NCI-H69 (cell line): ENCODE measurements at places on chromosomes 2 and 18.

- DNase-seq = no peak
Measured at GRCh38 chr2:100529900-100530299, 32.9 kb upstream of the PDCL3 start.

DNA sequence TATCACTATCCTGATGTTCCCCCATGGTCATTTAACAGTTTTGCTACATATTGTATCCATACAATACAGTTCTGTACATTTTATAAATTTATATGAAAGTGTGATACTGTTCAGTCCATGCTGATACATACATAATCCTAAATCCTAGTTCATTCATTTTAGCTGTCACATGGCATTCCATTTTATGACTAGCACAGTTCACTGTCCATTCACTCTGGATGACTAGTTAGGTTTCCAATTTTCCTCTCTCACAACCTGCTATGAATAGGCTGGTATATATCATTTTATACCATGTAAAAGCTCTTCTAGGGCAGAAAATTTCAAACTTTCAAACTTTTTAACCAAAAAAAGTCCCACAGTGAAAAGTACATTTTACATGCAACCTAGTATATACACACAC, 15.2 kb downstream of the SMAD2 start:
- no peak for DNase-seq

DNA sequence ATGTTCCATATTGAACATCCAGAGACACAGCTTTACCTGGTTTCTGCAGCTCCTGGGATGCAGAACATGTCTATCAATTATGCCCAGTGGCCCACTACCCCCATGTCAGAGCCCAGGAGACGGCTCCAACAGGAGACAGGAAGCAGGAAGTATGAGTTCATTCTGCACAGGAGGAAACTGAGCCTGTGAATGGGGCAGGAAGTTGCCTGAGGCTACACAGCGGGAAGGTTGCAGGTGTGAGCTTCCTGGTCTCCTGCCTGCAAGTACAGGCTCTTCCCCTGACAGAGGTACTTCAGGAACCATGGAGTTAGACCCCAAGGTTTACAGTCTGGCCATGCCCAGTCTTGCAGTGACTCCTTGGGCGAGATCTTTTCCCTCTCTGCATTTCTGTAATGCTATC, 2.8 kb upstream of the BOK start:
- peak; percentile 69 for DNase-seq

DNA sequence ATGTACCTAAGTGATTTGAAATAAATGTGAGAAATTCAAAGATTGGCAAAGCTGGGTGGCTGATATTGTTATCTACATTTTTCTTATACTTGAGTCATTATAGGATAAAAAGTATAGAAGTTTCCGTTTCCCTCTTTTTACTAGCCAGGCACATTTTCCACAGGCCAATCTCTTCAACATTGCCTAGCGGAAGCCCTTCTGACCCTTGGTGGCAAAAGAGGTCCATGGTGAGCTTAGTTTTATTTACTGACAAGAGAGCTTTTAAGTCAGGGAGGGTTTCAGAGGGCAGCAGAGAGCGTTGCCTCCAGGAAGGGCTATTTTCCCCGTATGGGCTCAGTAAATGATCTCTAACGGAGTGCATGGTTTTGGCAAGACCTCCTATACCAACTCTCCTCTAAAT, 15.1 kb upstream of the RHOB start:
- no peak for DNase-seq

DNA sequence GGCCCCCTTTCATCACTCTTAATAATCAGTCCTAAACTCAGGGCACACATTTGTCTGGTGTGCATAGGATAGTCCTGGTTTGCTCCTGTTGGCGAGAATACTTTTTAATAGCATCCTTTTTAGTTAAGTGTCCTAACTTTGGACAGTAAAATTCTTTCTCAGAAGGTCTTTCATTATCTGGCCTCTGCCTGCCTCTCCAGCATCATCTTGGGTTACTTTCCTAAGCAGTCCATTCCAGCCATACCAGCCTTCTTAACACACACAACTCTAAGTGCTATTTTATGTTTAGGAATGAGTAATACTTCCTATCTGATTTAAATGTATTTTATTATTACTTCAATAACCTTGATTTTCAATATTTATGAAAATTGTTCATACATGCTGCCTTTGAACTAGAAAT, 151.0 kb downstream of the ACOXL start:
- DNase-seq = no peak

GRCh38 chr2:28499282-28499681, 3.4 kb downstream of the PLB1 start:
- no peak for DNase-seq

GRCh38 chr2:96486696-96487095, 18.5 kb downstream of the NEURL3 start:
- no peak for DNase-seq

GRCh38 chr2:223062396-223062795, 10.4 kb downstream of the KCNE4 start:
- DNase-seq = no peak

DNA sequence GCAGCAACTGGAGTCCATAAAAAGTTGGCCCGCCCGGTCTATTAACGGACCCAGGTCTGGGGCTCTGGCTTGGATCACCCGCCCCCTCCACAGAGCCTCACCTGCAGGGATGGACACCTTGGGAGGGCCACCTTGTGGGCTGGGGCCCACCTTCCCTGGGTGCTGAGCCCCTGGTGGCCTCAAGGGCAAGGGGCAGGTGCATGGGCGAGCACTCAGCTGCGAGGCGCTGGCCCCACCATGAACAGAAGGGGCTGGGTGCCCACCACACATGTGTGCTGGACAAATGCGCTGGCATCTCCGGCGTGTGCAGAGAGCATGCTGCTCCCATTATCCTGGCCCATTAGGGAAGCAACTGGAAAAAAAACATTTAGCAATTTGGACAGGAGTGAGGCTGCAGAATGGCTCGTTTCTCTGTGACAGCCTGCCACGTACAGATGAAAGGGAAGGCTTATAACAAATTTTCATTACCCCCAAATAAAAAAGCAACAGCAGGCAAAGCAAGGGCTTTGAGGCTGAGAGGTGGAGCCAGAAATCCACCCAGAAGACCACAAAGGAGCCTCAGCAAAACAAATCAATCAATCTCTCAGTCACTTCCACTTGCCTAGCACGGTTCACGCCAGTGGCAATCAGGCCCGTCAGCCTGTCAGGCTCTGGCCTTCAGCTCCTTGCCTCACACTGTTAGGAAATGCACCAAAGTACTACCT, 253.1 kb upstream of the ZNF521 start:
- no peak for DNase-seq

DNA sequence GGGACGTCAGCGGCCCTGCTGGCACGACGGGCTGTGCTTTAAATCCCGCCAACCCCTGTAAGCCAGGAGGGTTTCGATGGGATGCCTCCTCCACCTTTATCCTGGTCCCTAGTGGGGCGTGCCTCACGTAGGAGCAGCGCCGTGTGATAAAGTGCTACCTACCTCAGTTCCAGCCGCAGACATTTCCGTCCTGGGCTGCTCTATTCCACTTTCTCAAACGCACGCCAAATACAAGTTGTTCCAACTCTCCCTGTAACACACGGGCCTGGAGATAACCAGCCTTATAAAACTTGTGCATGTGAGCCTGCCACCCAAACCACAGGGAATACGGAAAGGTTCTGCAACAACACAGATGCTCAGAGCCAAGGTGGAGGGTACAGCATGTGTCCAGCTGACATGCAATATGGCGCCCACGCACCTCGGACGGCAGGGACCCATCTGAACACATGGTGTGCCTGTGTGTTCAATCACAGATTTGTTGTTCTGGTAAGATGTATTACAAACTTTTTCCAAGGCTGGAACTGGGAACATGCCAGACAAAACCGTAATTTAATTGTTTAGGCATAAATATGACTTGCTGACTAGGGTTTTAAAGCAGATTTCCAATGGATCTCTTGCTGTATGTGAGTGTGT, 47.7 kb downstream of the ZNF516 start:
- DNase-seq = no peak

DNA sequence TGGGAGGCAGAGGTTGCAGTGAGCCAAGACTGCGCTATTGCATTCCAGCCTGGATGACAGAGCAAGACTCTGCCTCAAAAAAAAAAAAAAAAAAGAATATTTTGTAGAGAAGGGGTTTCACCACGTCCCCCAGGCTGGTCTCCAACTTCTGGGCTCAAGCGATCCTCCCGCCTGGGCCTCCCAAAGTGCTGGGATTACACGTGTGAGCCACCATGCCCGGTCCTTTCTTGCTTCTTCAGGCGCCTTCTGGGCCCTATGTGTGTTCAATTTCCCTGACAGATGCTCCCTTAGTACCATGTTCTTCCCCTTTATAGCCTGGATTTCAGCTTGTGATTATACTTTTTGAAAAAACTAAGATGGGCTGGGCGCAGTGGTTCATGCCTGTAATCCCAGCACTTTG, 9.8 kb downstream of the ZFP36L2 start:
- no peak for DNase-seq

- no peak for DNase-seq
Measured at GRCh38 chr2:77270433-77270832, 251.7 kb downstream of the LRRTM4 start.

DNA sequence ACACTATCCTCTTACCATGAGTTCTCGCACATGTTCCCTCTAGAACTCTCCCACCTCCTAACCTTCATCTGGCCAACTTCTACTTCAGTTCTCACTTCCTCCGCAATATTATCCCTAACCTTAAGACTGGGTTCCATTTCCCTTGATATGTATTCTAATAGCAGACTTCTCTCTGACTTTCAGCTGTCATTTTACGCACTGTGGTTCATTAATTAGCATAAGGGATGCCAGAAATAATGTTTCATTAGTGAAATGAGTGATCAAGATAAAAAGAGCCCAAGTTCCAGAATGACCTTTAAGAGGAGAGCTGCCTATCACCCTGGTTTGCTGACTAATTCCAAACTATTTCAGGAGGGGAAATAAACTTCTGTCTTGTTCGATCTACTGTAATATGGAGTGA, 108.6 kb upstream of the CCDC150 start:
- no peak for DNase-seq

DNA sequence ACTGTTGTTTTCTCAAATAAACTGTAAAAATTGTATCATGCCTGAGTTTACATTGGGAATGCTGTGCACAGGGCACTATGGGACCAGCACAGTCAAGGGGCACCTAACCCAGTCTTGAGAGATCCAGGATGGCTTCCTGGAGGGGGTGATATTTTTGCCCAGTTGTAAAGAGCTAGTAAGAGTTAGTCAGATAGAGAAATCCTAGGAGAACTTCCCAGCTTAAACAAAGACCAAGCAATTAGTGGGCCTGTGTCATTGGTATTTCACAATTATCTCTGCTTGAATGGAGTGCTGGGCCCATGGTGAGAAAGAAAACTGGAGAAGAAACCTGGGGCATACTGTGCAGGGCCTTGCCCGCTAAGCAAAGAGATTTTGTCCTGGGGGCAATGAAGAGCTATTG, 12.2 kb downstream of the XDH start:
- peak; percentile 10 for DNase-seq

GRCh38 chr2:132439703-132440398, 23.2 kb downstream of the GPR39 start:
- no peak for DNase-seq

DNA sequence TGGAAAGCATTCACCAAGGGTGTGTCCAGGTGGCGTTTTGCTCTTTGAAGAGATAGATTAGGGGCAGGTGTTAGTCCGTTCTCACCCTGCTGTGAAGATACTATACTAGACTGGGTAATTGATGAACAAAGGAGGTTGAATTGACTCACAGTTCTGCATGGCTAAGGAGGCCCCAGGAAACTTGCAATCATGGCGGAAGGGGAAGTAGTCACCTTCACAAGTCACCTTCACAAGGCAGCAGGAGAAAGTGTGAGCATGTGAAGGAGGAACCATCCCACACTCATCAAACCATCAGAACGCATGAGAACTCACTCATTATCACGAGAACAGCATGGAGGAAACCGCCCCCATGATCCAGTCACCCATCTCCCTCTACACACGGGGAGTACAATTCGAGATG, 135.7 kb upstream of the NFATC1 start:
- DNase-seq = peak; percentile 92

GRCh38 chr2:37708146-37708545, 36.7 kb upstream of the CDC42EP3 start:
- no peak for DNase-seq

DNA sequence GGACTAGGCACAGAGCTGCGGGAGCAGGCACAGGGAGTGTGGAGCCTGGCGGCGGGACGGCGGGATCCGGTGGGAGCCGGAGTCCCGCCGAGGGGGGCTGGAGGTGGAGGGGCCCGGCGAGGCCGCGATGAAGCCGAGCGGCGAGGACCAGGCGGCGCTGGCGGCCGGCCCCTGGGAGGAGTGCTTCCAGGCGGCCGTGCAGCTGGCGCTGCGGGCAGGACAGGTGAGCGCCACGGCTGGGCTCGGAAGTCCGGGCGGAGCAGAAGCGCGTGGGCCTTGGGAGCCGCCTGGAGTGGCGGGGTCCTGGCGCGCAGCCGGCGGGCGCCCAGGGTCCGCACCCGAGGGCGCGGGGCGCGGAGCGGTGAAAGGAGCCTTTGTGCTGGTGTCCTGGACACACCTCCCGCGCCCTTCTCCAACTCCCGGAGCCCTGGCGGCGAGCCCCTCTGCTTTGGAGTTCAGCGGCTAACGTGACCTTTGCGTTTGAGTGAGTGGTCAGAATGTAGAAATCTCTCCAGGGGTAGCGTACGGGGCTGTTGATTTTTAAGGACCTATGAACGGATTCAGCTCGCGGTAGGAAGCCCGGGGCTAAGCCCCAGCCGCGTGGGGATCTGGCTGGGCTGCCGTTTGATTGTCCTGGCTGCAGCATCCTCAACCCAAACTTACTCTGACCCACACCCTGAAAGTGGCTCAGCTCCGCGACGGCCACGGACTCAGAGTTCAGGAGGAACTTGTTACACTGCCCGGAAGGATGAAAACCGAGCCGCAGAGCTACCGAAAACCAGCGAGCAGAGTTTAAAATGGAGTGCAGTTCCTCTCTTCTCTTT, 448 bp downstream of the IMPA2 start:
- peak; percentile 52 for DNase-seq

- peak; percentile 50 for DNase-seq
Measured at GRCh38 chr18:66826211-66826610, 222.3 kb upstream of the CDH19 start.

- peak; percentile 32 for DNase-seq
Measured at GRCh38 chr2:71224457-71224856, 2.4 kb downstream of the PAIP2B start.

DNA sequence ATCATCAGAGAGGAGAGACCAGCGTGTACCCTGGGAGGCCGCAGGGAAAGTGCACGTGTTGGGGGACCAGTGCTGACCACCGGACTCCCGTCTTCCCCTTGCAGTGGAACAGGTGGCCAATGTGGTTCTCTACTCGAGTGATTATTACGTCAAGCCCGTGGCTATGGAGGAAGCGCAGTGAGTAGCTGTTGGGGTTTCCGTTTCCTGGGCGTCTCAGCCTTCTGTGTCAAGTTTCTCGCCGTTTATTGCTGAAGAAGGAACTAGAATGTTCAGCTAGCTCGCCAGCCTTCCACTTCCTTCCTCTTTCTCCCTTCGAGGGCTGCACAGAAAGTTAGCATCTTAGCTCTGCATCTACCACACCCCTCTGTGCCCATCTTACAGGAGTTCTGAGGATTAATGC, 22.8 kb upstream of the DGKD start:
- no peak for DNase-seq
